ENCODE measurements at places on chromosomes 5 and 9. TPM values are rescaled to one million over a fixed set of nuclear protein-coding genes. Genes with fewer than 3 reads are reported as not detected.
A peak's percentile ranks its signal among the peaks of the same experiment; 100 is the strongest.

Gene TEX48
- not detected for total RNA-seq

Gene C9orf50
- not detected for total RNA-seq

Gene SOWAHA
- total RNA-seq = not detected

Gene BTNL8
- 0.13 TPM for total RNA-seq

Gene BSPRY
- total RNA-seq = not detected

Gene BTNL3
- total RNA-seq = not detected

Gene SLC6A3
- not detected for total RNA-seq

Gene PSD2
- under 0.01 TPM for total RNA-seq

- no peak for DNase-seq
Observed at GRCh38 chr9:118674942-118675341, 694.3 kb downstream of the BRINP1 start.

DNA sequence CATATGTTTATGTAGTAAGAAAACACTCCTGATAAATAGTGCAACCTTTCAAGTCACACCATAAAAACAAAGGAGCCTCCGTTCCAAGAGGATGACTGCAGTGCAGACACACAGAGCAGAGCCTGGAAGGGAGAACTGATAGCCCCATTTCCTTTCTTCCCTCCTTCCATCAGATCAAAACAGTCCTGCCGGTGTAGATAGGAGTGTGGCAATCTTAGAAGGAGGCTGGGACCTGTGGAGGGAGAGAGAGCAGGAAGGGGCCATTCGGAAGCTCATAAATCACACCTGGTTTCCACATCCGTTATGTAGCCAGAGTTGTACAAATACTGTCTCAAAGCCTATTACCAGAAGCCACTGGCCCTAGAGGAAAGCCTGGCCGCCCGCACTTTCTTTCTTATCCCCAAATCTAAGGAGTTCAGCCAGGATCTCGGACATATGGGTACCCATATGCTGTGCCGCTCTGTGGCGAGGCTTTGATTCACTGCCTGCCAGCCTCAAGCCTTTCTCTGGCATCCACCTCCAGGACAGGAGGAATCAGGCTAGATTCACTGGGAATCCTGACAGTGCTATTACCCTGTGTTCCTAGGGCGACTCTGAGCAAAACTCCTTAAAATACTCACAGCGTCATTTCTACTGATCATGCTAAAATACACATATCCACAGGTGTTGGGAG lies 26.9 kb downstream of the DAP start:
- DNase-seq = no peak

DNA sequence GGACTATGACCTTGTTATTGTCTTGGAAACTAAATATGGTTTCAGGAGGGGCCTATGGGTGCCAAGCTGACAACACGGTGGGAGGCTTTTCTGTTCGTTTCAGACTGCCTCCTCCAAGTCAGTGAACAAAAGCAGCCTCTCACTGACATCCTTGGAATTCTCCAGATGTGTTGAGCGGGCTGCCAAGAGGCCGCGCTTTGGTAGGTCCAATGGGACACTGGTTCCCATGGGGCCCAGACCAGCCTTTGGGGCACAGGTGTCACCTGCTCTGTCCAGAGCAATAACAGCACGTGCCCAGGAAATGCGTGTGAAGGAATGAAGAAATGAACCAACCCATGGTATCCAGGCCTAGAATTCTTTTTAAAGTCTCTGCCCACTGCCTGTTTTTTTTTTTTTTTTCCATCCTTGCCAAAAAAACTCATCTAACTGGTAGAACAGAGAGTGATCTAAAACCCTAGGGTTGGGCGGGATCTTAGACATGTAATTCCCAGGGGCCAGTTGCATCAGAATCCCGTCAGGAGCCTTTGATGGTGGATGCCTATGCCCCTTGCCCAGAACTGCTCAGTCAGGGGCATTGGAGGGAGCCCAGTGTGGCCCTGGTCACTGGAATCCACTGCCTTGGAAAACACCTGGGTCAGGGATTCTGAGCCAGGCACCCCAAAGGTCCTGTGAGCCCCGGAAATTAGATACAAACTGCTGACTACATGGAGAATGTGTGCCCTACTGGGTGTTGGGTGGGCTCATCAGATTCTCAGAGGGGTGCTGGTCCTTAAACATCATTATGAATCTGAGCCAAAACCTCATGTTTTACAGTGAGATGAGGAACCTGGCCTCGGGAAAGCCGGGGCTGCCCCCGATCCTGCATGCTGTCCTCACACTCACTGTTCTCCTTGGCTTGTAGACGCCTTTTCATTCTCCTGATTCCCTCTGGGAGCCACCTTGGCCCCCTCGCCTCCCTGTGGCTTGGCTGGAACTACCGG lies 60.1 kb downstream of the GTF3C4 start:
- no peak for DNase-seq

DNA sequence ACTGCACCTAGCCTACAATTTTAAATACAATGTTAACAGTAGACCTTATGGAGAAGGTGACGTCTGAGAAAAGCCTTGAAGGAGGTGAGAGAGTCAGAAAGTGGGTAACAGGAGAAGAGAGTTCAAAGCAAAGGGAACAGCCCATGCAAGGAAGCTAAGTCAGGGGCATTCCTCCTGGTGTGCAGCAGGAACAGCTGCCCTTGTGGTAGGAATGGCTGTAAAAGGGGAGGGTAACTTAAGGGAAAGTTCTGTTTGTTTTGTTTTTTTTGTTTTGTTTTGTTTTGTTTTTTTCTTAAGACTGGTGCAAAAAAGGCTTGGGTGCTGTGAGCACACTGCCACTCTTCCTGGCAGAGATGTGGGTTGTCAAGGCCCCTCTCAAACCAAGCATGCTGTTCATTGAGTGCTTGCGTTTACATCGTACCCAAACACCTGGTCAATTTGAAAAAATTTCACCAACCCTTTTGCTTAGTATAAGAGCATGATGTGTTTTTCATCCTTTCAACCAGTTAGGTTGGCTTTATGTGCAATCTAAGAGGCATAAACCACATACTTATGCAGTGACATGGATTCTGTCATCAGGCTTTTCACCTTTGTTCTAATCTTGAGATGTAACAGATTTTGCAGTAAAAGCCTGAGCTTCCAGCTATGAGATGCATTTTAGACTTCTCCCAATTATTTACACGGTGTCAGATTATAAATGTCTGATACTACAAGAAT lies 279.7 kb downstream of the GLIS3 start:
- no peak for DNase-seq

DNA sequence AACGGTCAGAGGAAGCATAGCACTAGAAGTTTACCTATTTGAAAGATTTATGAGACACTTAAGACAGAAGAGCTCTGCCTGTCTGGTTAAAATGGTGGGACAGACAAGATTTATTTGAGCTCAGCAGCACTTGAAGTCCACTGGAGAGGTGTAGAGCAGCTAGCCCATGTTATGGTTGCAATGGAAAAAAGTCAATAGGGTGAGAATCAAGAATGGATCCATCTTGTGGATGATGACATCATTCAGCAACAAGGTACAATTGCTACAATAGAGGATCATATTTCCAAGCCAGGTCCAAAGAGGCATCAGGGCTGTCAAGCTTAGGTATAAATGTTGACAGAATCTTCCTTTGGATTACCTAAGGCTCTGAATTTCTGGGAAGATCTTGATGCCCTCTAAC lies 21.1 kb upstream of the ZNF131 start:
- DNase-seq = no peak

GRCh38 chr5:179370490-179371120 lies 25.3 kb upstream of the ADAMTS2 start:
- no peak for DNase-seq

DNA sequence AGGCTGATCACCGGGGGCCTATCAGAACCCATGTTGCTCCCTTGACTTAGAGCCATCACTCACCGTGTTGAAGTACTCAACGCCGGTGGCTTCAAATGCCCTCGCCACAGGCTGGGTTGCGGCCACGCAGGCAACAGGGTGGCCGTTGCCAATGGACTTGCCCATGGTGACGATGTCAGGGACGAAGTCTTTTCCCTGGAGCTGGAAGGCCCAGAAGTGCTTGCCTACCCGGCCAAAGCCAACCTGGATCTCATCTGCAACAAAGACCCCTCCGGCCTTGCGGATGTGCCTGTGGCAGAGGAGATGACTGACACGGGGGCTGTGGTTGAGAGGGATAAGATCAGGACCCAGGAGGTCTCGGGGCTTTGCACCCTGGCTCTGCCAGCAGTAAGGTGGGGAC lies 10.3 kb downstream of the PHYKPL start:
- DNase-seq = no peak

- DNase-seq = no peak
Observed at GRCh38 chr9:94922098-94922607, 195.7 kb downstream of the AOPEP start.

DNA sequence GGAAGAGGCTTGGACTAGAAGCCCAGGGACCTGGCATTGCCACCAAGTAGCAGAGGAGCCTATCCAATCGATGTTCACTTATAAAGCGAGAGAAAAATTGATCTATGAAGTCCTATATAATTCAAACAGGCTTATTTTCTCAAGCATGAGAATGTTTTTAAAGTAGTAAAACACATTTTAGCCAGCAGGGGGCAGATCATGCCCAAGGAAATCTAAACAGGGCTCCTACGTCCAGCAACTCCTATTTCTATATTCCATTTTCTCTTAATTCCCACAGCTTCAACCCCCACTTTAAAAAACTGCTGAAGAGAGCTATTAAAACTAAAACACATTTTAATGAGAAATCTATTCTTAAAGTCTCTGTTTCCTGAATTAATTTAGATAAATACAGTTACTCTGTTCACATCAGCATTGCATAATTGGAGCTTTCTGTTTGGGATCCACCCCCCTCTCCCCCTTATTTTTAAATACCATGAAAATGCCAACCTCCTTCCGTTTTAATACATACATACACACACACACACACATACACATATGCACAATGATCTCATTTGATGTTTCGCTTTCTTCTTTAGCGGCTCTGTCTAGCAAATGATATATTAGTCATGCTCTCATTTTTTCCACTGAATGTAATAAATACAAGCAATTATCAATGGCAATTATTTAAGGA lies 144.9 kb downstream of the MYO10 start:
- peak; percentile 71 for DNase-seq

GRCh38 chr5:134583766-134584165 lies 48.9 kb downstream of the SAR1B start:
- DNase-seq = no peak
